IPS DF 19.7 (cell line): ENCODE measurements at places on chromosomes 6 and 20.

- no peak for DNase-seq
Observed at GRCh38 chr20:62952968-62953838, 694 bp downstream of the SLC17A9 start.

- DNase-seq, result no peak
Observed at GRCh38 chr20:32612351-32613191, 27.4 kb upstream of the NOL4L start.

DNA sequence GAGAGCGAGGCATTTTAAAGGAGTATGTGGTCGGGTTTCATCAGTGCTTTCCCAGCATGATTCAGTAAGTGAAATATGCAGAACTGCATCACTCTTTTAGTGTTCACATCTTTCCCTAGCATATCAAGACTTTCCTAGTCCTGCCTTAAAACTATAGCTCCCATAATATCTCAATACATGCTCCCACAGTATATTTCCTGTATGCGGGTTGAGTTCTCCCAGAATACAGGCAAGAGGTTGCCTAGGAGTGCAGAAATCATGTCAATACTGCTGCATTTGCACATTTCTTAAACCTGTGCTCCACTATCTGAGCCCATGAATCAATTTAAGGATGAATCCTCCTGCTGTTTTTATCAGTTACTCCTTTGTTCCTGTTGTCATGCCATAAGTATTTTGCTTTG, 386.6 kb upstream of the SLC35B3 start:
- no peak for DNase-seq

GRCh38 chr6:110809792-110810191, 5.5 kb downstream of the CDK19 start:
- DNase-seq, result no peak

DNA sequence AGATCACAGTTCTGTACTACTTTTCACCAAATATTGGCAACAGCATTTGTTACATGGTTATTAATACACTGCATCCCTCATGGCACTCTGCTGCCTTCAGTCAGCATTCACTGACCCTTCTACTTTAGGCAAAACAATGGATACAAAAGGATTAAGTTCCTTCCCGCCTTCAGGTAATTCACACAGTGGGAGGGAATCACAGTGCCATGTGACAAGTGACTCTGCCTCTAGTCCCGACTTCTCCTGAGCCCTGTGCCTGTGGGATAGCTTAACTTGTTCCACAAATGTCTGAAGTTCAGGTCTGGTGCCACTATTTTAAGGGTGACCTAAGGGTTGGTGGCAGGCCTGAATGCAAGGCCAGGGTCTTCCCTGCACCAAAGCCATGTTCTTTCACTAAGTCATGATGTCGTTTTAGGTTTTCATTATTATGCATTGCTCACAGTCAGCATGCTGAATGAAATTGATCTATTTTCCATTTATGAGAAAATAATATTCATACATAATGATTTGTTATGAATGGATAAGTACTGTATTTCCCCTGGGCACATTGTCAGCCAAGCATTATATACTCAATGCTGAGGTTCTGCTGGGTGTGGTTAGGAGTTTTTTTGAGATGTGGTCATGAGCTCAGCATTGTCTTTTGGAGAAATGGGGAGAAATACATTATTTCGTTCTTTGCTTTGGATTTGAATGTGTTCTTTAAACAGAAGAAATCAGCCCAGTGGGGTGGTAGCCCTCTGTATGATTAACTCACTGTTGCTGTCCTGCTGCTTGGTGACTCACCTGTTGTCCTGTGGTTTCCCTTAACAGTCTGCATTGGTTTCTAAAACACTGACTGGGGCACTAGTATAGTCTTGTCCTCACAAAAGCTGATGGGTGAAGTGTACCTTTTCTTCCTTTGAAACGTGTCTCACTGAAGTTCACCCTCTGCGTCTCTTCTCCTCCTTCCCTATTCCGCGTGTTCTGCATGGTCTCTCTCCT, 66.4 kb downstream of the AFDN start:
- peak; percentile 59 for DNase-seq

GRCh38 chr20:51596668-51597388, 54.3 kb upstream of the NFATC2 start:
- DNase-seq, result no peak
